ENCODE measurements at places on chromosomes 11 and 22. TPM values are rescaled to one million over a fixed set of nuclear protein-coding genes. Genes with fewer than 3 reads are reported as not detected.

Gene SSH3
- total RNA-seq: 13.4 TPM

Gene ART1
- total RNA-seq: not detected

Gene YPEL1
- total RNA-seq: 1.2 TPM

Gene DGCR8
- total RNA-seq: 27.7 TPM

Gene BTG4
- not detected for total RNA-seq

Data from smooth muscle cell of the pulmonary artery (primary cell).